ENCODE measurements at places on chromosomes 3 and 15.

- DNase-seq: no peak
Measured at GRCh38 chr15:64361259-64361658, 5.3 kb upstream of the CSNK1G1 start.

GRCh38 chr3:16365491-16366128, 100.6 kb downstream of the OXNAD1 start:
- DNase-seq: no peak

GRCh38 chr3:152738656-152739055, 96.3 kb upstream of the P2RY1 start:
- DNase-seq: no peak

- DNase-seq: no peak
Measured at GRCh38 chr3:35654476-35654875, 15.2 kb downstream of the ARPP21 start.

DNA sequence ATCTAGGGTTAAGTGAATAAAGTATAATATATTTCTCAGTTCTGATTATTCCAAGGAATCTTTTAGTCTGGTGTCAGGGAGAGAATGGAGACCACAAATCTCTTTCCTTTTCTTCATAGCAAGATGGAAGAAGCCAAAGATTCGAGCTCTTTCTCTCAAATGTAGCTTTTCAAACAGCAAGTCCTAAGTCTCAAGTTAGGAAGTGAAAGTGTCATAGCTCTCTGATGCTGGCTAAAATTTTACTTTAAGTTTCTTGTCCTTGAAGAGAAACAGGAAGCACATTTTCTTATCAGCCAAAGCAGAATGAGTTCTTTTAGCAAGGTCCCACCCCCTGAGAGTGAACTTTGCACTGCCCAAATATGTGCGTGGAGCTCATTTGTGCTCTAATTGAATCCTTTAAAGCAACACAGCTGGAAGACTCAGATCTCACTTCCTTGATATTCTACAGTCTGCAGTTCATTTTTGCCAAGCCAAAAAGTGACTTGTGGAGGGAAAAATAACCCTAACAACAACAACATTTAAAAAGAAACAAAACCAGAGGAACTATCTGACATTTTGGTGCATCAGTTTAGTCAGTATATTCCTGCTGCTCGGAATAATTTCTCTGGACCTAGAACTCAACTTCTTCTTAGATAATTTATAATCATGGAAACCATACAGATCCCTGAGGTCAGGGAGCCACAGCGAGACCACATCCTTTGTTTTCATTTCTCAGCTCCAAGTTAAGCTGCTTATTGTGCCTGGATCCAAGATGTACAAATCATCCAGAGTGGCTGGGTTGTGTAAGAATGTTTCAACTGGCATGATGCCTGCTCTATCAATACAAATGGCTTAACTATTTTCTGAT, 238.7 kb upstream of the P2RY1 start:
- DNase-seq: no peak

DNA sequence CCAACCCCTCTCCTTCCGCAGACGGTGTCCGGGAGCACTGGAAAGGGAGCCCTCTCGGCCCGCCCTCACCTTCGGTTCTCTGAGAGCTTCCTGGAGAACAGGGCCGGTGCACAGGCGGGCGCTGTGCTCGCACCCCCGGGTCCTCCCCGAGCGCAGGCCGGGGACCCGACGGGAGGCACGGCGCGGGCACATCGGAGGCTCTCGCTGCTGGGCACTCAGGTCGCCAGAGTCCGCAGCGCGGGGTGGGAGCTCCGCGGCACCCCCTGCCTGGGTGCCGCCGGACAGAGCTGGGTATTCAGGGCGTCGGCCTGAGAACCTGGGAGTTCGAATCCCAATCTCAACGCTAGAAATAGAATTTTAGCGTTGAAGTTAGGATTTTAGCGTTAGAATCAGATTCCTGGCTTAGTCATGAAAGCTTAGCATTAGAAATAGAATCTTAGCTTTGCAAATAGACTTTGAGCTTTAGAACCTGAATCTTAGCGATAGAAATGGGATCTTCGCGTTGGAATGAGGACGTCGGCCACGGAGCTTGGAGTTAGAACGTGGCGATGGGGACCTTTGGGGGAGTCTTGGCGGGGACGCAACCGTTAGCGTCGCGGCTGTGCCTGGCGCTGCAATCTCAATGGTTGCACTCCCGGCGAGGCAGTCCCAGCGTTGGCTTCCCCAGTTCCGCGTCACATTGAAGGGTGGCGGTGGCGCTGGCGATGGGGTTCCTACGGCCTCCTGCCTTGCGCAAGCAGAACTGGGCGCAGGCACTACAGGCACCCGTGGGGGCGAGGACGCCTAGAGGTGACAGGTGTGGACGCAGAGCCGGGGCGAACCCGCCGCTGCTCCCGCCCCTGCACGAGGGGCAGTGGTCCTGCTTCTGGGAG, 549 bp downstream of the TRH start:
- DNase-seq: no peak

DNA sequence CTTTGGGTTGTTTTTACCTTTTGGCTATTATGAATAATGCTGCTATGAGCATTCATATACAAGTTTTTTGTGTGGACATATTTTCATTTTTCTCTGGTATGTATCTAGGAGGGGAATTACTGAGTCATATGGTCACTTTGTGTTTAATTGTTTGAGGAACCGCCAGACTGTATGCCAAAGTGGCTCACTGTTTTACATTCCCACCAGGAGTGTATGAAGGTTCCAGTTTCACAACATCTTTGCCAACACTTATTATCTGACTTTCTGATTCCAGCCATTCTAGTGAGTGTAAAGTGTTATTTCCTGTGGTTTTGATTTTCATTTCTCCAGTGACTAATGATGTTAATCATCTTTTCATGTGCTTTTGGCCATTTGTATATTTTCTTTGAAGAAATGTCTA, 51.8 kb downstream of the CMTM7 start:
- no peak for DNase-seq

DNA sequence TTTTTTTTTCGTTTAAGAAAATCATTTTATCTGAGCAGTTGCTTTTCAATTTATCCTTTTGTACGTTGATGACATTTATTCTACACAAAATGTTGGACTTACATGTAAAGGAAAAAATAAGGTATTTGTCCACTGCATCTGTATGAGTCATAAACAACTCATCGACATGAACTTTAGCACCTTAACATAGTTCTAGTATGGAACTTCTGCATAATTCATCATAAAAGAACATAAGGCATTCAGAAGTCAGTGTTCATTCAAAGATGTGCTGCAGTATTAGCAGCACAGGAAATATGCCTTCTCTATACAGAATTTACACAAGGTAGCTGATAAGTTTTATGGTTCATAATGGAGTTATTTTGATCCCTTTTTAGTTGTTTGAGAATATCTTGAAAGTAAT, 801.6 kb downstream of the CADM2 start:
- no peak for DNase-seq

DNA sequence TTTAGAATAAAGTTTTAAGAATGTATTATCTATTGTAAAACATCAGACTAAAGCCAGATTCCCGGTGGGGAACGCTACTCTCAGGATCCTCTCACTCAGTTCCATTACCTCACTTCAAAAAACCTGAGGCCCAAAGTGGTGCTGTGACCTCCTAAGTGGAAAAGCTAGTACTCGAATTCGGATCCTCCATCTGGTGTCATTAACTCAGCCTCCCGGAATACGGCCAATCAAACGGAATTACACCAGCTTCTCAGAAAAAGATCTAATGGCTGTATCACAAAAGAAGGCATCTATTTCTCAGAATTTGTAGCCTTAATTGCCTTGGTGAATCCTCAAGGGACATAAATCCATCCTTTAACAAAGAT, 627 bp downstream of the ACAD11 start:
- DNase-seq: no peak

- DNase-seq: no peak
Measured at GRCh38 chr15:83745771-83746170, 91.8 kb downstream of the ADAMTSL3 start.

GRCh38 chr3:18812316-18812715, 336.0 kb upstream of the KCNH8 start:
- no peak for DNase-seq

DNA sequence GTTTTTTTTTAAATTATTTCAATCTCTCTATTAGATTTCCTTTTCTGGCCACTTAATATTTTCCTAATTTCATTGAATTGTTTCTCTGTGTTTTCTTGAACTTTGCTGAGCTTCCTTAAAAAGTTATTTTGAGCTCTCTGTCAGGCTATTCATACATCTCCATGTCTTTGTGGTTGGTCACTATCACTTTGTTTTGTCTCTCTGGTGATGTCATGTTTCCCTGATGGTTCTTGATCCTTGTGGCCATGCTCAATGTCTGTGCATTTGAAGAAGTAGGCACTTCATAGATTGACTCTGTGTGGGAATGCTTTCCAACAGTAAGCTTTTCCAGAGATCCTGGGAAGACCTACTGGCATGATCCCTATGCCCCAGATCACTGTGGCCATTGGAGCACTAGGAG, 18.6 kb downstream of the CD200R1 start:
- no peak for DNase-seq

GRCh38 chr15:90680371-90680935, 36.7 kb upstream of the BLM start:
- no peak for DNase-seq

DNA sequence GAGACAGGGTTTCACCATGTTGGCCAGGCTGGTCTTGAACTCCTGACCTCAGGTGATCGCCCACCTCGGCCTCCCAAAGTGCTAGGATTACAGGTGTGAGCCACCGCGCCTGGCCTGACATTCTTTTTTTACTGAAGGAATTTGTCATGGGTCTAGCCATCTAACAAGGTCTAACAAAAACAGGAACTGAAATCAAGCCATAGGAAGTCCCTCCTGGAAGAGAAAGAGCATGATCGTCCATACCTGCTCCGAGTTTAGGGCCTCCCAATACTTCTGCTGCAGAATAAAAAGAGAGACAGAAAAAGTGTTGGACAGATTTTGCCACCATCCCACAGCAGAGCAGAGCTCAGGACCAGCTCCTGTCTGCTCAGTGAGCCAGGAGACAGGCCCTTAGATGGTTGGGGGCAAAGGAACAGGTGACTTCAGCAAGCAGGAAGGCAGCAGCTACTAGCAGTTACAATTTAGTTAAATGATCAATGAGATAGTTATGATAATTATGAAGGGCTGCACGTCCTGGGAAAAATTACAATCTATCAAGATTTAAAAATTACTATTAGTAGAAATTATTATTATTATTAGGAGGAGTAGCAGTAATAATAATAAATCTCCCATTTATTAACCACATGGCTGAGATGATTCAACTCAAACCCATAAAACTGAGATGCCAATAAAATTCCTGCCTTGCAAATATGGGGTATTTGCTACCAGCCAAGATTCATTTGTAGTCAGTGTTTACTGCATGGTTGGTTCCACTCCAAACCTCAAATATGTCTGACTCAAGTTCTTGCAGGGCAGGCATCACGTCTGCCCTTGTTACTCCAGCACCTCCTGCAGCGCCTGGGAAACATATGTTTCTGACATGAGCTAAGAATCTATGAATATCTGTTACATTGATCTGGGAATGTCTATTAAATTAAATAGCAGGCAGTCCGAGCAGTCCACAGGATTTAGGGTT, 40.1 kb downstream of the TMEM44 start:
- no peak for DNase-seq

DNA sequence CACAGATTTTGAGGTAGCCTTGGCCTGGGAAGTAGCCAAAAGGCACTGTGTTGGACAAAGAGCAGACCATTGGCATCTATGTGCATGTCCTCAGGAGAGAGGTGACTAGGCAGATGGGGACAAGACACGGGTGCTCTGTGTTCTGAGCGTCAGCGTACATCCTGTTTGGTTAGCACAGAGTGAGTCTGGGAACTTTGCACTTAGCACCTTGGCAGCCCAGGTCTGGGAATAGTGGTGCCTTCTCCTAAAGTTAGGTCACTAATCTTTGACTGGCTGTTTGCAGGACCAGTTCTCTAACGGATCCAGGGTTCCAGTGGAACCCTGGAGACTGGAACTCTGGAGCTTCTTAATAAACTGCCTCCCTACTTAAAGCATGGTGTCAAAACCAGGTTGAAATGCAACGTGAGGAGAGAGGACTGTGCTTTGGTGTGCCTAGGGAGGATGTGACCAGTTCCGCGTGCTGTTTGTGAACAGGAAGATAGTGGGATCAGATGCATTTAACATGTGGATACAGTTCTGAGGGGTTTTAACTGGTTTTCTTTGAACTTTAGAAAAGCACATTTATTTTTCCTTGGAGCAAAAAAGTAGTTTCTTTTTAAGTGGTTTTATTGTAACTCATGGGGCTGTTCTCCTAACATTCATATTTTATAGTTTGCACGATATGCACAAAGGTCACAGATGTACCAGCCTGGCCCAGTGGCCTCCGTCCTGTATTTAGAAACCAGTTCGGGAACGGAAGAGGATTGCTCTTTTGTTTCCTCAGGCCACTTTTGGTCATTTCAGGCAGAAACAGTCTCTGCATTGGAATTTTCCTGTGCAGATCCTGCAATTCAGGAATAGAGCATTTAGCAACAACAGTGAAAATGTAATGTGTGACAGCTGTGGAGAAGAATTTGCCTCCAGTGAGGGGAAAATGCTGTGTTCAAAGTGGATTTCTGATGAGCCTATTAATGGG, 48.8 kb downstream of the ABHD2 start:
- DNase-seq: no peak

GRCh38 chr15:60751985-60752952, 273.3 kb upstream of the ICE2 start:
- peak; percentile 9 for DNase-seq

DNA sequence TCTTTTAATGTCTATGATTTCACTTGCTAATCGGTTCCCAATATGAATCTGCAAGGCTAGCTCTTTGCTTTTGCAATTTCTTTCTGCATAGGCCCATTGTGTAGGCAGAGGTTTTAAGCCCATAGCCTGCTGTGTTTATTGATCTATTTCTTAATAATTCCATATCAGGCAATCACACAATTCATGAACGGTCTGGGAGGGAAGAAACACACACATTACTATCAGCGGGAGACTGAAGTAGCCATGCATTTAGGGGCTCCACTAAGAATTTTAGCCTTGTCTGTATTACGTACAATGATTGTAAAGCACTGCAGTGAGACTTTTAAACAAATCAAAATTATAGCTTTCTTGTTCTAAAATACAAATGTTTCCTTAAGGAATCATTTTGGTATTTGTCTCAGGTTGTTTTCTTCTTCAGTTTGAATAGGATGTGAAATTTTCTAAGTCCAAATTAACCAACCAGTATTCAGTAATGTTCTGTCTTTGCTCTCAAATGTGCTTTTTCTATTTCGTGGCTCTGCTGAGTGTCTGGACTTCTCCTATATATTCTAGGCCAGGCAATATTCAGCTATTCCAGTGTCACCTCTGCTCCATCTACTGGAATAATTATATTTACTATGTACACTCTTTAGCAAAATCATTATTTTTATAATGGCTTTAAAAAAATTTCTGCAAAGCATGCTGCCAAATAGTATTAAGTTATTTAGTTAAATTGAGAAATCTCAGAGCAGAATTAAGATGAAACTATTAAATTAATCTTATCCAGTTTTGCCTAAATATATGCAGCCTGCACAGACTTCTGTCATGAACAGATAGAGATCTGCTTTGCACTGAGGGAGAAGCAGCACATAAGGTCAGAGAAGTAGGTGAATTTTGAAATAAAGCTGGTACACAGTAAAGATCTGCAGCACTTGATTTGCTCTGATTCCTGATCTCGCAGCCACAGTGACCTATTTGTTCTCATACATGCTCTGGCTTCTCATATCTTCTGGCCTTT, 103.0 kb upstream of the NAALADL2 start:
- no peak for DNase-seq

GRCh38 chr15:85725564-85725963, 69.2 kb downstream of the KLHL25 start:
- DNase-seq: no peak

Measured in occipital lobe (tissue), 3 donors.